Activated T-cell treated with anti-CD3 and anti-CD28 coated beads for 24 hours (primary cell): ENCODE measurements at places on chromosomes 16 and 17.

GRCh38 chr16:84132527-84133285, 12.3 kb downstream of the HSDL1 start:
- no peak for DNase-seq

- no peak for DNase-seq
Measured at GRCh38 chr16:85330694-85331188, 218.5 kb upstream of the CIBAR2 start.

- DNase-seq = no peak
Measured at GRCh38 chr17:20989991-20990855, 52.6 kb downstream of the USP22 start.

GRCh38 chr16:68287276-68288251, 23.2 kb downstream of the SLC7A6OS start:
- DNase-seq = no peak

- DNase-seq = no peak
Measured at GRCh38 chr17:67503184-67503583, 126.1 kb downstream of the PITPNC1 start.

GRCh38 chr17:63623786-63624530, 1.7 kb downstream of the MAP3K3 start:
- DNase-seq = no peak

DNA sequence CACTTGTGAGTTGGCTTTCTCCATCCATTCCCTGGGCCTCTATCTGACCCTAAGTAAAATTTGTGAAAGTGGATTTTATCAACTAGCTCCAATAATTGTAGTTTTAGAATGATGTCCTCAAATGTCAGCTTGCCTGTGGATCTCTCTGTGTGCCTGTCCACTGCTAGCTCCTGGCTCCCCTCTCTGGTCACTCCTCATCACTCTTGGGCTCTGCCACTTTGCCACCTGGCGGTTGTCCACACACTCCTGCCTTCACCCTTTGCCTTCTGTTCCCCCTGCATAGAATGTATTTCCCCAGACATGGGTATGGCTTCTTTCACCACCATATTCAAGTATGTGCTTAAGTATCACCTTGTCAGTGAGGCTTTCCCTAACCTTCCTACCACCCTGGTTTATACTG, 19.8 kb downstream of the ANKFN1 start:
- no peak for DNase-seq

GRCh38 chr17:859824-860195, 77.7 kb downstream of the MRM3 start:
- DNase-seq = no peak

- no peak for DNase-seq
Measured at GRCh38 chr16:87681981-87682570, 79.8 kb downstream of the JPH3 start.

DNA sequence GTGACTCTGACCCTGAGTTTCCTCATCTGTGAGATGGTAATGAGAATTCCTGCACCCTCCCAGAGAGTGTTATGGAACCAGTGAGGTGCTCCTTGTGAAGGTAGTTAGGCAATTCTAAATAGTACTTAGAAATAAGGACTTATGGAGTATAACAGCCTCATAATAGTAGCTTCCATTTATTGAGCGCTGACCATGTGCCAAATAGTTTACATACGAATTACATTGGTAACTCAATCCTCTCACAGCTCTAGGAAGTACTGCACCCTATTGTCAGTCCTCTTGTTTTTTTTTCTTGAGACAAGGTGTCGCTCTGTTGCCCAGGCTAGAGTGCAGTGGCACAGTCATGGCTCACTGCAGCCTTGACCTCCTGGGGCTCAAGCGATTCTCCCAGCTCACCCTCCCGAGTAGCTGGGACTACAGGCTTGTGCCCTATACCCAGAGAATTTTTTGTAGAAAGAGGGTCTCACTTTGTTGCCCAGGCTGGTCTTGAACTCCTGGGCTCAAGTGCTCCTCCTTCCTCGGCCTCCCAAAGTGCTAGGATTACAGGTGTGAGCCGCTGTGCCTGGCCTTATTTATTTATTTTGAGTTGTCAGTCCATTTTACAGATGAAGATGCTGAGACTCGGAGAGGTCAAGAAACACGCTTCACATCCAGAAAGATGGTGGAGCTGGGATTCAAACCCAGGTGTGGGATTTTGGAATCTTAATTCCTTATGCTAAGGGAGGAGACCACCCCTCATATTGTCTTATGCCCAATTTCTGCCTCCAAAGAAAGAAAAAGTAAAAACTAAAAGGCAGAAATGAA, 2.9 kb downstream of the TNS4 start:
- no peak for DNase-seq

DNA sequence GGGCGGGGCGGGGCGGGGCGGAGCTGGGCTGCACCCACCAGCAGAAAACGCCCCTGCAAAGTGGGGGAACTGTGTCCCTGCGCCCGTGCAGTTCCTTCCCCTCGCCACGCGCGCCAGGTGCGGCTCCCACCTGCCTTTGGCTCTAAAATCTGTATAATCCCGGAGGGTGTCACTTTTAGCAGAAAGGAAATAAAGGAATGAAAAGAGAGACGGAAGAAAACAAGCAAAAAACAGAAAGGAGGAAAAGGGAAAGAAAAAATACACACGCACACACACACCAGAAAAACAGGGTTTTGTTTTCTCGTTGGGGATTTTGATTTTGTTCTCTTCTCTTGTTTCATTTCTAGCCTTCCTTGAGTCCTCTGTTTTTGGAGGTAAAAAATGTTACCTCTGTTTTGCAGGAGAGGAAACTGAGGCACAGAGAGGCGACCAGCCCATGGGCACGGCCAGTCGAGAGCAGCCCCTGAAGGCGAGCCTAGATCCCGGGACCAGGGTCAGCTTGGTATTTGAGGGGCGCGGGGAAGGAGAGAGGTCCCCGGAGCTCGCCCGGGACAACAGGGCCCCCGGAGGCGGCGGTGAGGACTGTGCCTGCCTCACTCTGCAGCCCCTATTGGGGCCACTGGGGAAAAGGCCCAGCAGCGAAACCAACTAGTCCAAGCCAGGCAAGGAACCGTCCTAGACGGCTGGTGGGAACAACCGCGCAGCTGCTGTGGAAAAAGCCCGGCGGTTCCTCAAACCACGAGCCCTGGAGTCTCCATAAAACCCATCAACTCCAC, 594 bp upstream of the CARHSP1 start:
- no peak for DNase-seq

DNA sequence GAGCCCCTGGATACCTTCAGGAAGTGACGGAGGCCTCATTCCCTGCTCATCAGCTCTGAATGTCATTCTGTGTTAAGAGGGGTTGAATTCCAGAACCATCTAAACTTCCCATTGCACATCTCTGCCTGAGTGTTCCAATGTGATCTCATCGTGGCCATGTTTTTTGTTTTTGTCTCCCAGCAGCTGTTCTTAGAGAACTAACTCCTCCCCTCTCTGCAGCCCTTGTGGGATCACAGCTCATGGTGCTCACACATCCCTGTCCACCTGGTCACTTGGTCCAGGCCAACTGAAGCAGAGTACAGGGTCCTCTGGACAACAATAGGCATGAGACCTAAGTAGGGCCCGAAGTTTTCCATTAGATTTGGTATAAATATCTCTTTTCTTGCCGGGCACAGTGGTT, 6.0 kb upstream of the SYT17 start:
- DNase-seq = no peak

DNA sequence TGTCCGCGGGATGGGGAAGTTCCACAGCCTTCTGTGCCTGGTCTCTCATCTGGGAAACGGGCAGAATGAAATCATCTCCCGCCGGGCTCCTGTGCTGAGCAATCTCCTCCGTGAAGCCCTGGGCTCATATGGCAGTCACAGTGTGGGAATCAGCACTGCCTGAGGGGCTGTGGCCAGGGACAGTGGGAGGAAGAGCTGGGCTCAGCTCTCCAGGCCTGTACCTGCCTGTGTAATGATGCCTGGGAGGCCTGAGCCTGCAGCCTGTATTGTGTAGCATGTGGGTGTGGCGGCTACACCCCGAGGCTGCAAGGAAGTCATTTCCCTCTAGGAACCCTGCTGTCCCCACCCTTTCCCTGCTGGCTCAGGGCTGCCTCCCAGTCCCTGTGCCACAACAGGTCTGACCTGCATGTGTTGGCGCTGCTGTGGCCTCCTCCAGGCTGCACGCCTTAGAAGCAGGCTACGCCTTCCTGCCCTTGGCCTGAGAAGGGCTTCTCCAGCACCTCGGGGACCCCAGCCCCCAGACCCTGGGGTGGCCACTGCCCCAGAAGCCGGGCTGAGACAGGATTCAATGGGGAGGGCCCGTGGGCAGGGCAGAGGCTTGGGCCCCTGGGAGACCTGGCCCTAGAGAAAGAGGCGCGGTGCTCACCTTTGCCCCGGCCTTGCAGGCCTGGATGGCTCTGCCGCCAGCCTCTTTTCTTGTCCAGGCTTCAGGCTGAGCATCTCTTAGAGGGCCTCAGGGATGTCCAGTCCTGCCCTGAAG, 2.1 kb downstream of the ITGB4 start:
- DNase-seq = no peak

DNA sequence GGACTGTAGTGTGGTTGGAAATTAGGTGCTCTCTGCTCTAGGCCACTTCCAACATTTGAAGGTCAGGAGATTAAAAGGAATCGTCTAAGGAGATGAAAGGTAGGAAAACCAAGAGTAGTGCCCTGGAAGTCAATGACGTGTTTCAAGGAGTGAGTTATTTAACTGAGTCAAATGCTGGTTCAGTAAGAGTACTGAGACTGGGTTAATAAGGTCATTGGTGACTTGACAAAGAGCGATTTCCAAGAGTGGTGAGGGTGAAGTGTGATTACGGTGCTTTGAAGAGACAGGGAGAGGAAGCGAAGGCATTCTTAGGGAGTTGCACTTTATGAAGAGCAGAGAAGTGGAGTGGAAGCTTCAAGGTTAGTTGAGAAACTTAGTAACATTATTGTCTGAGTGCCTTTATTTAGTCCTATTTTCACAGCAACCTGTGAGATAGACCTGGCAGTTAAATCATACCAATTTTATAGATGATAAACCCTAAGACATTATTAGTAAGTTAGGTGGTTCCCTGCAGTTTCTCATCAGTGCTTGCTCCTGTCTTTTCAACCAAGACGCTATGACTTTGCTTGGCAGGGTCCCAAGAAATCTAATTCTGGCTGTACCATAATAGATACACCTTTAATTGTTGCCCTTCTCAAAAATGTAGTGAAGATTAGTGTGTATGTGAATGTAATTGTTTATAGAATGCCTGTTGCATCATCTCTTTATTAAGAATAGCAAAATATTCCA, 5.9 kb downstream of the ZNF207 start:
- no peak for DNase-seq

DNA sequence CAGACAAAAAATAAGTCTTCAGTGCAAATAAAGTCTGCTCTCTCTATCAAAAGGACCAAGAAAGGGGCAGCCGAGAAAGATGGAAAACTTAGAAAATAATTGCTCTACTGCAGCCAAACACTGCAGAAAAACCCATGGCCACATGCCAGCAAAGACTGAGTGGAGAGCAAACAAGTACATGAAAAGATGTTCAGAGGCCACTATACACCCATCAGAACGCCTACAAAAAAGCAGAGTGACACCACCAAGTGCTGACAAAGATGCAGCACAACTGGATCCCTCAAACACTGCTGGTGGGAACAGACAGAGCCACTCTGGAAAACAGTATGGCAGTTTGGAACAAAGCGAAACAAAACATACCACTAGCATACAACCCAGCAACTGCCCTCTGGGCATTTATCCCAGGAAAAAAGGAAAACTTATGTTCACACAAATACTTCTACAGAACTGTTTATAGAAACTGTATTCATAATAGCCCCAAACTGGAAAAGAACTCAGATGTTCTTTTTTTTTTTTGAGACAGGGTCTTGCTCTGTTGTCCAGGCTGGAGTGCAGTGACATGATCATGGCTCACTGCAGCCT, 36.7 kb downstream of the KIAA0753 start:
- DNase-seq = no peak

DNA sequence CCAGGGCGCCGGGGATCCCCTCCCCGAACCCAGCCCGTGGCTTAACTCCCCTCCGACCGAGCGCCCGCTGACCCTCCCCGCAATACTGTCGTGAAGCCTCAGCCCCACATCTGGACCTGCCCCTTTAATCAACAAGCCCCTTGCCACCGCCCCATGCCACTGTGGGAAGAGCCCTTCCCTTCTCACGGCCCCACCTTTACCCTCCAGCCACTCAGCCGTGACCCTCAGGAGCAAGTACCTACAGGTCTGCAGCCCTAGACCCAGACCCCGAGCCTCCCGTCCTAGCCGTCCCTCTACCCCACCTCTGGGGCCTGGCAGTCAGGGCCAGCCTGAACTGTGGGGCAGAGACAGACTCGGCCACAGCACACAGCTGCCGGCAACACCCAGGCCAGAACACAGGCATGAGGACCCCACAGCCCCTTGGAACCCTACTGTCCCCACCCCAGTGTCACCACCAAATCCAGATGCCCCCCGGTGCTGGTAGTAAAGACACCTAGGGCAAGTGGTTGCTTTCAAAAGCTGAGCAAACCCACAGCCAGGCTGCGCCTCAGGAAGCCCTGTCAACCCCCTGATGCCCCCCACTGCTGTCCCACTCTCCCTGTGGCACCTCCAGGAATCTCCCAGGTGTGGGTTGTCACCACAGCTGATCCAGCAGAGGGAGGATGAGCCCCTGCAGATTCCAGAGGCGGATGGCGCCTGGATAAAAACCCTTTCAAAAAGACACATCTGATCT, 1.4 kb downstream of the NXPH3 start:
- DNase-seq = no peak

DNA sequence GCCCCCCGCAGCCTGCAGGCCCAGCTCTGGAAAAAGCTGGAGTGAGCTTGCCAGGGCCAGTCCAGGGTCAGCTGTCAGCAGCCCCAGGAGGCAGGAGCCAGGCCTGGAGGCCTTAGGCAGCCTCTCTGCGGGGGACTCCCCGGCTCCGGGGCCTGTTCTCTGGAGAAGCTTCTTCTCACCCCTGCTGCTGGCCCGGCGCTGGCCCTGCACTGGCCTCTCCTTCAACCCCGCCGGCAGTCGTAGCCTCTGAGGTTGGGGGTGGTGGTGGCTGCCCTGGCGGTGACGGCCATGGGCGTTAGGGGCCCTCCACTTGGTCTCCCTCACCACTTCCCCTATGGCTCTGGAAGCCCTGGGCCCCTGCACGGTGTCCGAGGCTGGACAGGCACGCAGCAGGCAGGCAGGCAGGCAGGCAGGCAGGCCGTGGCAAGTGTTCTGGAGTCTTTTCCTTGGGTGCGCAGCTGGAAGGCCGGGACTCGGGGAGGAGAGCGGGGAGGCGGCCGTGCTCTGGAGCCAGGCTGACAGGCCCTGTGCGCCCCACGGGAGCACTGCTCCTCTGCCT, 2.1 kb downstream of the FOXF1 start:
- no peak for DNase-seq

- no peak for DNase-seq
Measured at GRCh38 chr17:67470163-67470562, 93.1 kb downstream of the PITPNC1 start.

GRCh38 chr17:40443988-40444899, 994 bp downstream of the IGFBP4 start:
- DNase-seq = no peak
